IMR-90 (cell line): ENCODE measurements at places on chromosomes 13 and 19. TPM values are rescaled to one million over a fixed set of nuclear protein-coding genes. Genes with fewer than 3 reads are reported as not detected.

The CACNG8 gene
- total RNA-seq: not detected in 2 replicates

The ZNF737 gene
- total RNA-seq: 3.3 and 5.0 TPM in 2 replicates

The NCCRP1 gene
- total RNA-seq: not detected in 2 replicates

The S1PR2 gene
- 14.0 and 16.7 TPM in 2 replicates for total RNA-seq

- DNase-seq: peak; percentile 94
Observed at GRCh38 chr13:102707467-102707866, 12.6 kb upstream of the METTL21C start.

DNA sequence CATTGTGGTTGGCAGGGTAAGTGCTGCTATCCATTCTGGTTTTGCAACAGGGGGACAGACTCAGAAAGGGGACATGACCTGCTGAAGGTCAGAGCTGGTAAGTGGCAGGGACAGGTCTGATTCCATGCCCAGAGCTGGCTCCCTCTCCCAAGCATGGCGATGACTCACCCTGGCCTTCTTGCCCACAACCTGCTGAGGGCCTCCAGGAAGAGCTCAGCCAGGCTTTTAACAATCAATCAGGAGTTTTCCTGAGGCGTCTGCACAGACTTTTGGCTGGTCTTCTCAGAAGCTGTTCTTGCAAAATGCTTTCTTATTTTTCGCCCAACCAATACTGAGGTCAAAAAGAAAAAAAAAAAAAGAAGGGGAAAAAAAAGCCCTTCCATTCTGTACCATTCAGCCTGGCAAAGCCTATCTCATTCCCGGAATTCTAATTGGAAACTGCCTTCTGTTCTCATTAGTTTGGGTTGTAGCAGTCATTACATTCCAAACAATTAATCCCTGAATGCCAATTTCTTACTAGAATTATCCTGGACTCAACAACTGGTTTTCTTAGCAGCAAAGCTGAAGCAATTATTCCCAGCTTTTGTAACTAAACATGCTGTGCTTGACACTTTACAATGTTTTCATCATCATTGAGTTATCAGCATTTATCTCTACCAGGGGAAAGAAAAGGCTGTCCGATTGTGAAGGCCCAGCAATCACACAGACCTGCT, 17.7 kb downstream of the SIAH3 start:
- DNase-seq: peak; percentile 7

The TMEM59L gene
- total RNA-seq: under 0.01 and 0.28 TPM in 2 replicates

- no peak for DNase-seq
Observed at GRCh38 chr13:48414501-48414900, 1.6 kb upstream of the LPAR6 start.

The URAD gene
- total RNA-seq: not detected in 2 replicates

GRCh38 chr19:27909185-27909840, 1303.6 kb downstream of the UQCRFS1 start:
- no peak for DNase-seq

DNA sequence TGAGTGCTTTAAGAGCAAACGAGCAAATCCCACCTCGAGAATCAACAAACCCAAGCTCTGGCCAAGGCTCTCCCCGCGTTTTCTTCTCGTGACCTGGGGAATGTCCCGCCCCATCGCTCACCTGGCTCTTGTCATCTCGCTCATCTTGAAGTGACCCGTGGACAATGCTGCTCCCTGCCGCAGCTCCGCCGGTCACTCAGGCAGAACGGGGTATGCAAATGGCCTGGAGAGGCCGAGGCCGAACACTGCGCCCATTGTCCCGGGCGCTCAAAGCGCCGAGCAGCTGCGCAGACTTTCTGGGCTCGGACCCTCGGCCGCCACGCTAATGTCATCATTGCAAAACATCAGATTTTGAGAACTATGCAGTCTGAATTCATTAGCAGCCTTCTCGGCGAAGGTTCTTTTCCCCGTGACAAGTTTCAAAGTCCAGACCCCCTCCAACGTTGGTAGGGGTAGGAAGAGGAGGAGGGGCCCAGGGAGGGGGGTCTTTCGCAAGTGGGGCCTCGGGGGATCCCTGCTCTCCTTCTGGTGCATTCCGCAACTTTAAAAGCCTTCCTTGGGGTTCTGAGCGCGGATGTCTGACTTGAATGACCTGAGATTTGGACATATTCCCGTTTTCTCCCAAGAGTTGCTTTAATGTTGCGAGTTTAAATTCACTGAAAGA, 39.7 kb downstream of the SOX1 start:
- DNase-seq: no peak

DNA sequence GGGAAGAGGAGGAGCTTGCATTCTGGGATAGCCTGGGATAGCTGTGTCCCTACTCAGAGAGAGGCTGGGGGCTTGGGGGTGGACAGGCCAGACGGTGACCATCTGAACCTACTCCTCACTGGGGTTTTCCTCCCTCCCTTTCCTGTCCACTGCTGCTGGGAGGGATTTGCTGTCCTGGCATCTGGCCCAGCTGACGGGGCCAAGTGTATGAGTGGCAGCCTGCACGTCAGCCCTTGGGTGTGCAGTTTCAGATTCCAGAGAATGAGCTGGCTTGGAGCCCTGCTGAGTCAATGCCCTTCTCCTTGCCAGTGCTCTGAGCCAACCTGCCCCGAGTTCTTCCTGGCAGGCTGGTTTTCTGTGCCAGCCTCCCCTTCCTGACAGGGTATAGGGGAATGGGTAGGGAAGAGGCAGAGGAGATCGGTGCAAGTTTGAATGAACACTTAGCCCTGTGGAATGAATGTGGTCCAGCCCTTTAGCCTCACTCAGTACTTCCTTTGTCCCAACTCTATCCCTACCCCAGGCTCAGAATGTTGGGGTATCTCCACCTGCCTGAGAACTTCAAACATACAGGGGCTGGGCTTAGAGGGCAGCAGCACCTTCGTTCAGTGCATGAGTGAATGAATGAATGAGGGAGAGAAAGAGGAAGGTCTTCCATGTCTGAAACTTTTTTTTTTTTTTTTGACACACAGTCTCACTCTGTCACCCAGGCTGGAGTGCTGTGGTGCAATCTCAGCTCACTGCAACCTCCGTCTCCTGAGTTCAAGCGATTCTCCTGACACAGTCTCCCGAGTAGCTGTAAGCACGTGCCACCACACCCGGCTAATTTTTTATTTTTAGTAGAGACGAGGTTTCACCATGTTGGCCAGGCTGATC, 1.8 kb upstream of the ANGPTL4 start:
- peak; percentile 99 for DNase-seq

The PIH1D1 gene
- total RNA-seq: 122 and 125 TPM in 2 replicates

The EID2 gene
- 5.7 and 6.9 TPM in 2 replicates for total RNA-seq

GRCh38 chr19:50712833-50713232, 6.8 kb downstream of the SHANK1 start:
- no peak for DNase-seq

The ZNF486 gene
- total RNA-seq: 4.1 and 6.9 TPM in 2 replicates

DNA sequence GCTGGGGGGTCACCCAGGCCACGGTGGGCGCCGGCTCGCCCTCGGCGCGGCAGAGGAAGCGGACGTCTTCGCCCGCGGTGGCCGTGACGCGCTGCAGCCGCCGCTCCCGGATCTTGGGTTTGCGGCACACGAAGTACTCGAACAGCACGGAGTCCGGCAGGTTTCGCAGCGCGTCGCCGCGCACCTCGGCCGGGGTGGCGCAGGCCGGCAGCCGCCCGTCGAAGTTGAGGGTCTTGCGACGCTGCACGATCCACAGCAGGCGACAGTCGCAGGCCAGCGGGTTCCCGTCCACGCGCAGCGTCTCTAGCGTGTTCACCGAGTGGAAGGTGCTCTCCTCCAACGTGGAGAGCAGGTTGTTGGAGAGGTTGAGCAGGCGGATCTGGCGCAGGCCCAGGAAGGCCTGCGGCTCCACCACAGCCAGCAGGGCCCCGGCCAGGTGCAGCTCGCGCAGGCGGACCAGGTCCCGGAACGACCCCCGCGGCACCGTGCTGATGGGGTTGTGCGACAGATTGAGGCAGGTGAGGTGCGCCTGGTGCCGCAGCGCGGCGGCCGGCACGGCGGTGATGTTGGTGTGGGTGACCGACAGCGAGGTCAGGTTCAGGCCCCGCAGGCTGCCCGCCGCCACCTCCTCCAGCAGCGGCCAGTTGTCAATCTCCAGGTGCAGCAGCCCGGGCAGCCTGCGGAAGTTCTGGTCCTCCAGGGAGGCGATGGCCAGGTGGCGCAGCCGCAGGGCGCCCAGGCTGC, 8.6 kb upstream of the PEAK3 start:
- no peak for DNase-seq

The RASAL3 gene
- not detected in 2 replicates for total RNA-seq

DNA sequence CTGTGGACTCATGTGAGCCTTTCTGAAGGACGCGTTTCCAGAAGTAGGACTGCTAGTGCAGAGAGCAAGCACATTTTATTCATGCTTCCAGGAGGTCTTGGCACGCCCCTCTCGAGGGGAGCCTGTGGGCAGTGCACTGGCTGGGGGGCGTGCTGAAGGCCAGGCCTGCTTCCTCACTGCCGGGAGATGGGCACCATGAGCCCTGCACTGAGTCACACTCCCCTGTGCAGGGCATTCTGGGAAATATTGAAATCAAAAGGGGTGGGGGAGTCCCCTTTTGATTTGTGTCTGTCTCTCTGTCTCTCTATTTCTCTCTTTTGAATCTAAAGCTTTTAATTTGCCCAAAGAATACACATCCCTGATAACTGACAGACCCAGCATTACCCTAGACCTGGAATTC, 34.0 kb downstream of the DPF1 start:
- DNase-seq: no peak

The LIPE gene
- 0.83 and 1.1 TPM in 2 replicates for total RNA-seq

DNA sequence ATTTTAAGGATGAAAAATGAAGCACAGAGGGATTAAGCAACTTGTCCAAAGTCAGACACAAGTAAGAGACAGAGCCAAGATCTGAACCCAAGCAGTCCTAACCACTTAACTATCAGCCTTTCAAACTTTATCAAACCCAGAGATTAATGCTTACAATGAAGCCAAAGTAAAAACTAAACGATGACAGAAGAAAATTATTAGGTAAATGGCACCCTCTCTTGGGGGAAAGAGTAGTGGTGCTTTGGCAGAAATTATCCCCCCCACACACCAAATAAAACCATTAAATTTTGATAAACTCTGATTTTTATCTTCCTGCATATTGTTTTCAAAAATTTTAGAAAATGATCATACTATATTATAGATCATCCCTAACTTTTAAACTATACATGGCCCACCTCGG, 329.2 kb downstream of the SLC7A1 start:
- DNase-seq: no peak

DNA sequence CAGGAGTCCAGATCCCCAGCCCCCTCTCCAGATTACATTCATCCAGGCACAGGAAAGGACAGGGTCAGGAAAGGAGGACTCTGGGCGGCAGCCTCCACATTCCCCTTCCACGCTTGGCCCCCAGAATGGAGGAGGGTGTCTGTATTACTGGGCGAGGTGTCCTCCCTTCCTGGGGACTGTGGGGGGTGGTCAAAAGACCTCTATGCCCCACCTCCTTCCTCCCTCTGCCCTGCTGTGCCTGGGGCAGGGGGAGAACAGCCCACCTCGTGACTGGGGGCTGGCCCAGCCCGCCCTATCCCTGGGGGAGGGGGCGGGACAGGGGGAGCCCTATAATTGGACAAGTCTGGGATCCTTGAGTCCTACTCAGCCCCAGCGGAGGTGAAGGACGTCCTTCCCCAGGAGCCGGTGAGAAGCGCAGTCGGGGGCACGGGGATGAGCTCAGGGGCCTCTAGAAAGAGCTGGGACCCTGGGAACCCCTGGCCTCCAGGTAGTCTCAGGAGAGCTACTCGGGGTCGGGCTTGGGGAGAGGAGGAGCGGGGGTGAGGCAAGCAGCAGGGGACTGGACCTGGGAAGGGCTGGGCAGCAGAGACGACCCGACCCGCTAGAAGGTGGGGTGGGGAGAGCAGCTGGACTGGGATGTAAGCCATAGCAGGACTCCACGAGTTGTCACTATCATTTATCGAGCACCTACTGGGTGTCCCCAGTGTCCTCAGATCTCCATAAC, at the start of gene APOE:
APOE (plus strand) TSS at position 360 of the 724 bp plus-strand sequence. CDS start 829 bp downstream, outside the sequence.
- no peak for DNase-seq

DNA sequence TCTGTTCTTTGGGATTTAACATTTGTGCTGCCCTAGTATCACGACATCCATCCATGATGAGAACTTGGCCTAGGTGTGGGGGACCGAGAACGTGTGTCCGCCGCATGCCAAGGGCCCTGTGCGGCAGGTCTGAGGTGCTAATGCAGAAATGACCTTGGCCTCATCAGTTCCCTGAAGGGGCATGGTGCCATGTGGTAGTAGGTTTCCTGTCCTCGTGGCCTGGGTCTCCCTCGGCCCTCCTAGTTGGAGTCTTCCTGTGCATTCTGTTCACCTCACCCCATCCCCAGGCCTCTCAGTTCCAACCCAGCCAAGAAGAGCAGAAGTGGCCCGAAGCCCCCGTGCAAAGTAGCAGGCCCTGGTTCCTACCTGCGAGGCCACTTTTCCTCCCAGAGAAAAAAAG, 59.8 kb downstream of the GGACT start:
- DNase-seq: no peak

DNA sequence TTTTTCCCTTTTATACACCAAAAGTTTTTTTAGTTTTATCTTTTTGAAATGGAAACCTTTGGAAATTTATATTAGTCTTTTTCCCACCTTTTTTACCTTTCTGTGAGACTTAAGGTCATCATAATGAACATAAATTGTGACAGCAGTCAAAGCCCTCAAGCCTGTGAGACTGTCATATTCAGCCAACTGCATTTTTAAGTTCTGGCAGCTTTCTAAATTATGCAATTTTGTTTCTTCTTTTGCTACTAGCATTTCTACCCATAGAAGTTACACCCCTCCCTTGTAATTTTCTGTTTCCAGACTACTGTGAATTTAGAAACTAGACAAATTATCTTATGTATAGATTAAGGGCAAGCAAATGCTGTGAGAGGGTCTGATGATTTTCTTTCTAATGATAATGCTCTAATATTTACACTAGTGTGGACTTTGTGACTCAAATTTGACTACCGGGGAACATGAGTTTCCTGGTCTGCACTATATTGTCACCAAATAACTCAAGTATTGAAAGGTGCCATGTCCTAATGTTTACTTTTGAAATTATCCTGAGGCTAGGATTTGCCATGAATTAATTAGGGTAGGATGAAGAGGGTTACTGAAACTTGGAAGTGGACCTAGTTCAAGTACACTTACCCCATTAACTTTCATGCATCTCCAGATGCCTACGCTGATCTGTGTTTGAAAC, 43.7 kb downstream of the FRY start:
- no peak for DNase-seq

GRCh38 chr19:3243819-3244700, 19.6 kb downstream of the CELF5 start:
- peak; percentile 56 for DNase-seq

- DNase-seq: no peak
Observed at GRCh38 chr19:15197942-15198341, 2.9 kb downstream of the NOTCH3 start.

The SLC25A41 gene
- not detected in 2 replicates for total RNA-seq

GRCh38 chr13:46546084-46546768, 6.7 kb upstream of the LRCH1 start:
- no peak for DNase-seq

DNA sequence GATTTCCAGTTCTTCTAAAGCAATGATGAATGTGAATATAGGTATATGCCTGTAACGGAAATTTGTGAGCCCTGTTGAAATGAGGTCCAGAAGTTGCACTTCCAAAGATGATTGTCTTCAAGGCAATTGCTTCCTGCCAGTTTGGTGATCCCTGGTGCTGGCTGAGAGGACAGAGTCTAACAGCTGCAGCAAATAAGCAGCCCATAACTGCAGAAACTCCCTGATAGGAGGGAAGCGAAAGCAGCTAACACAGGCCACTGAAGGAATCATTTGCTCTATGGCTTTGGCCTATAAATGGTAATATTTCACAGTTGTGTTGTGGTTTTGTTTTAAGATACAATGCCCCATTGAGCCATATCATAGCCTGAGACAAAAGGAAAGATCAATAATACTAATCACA, 451.5 kb upstream of the MIR17HG start:
- no peak for DNase-seq
